ENCODE measurements at places on chromosomes 1 and 21.

DNA sequence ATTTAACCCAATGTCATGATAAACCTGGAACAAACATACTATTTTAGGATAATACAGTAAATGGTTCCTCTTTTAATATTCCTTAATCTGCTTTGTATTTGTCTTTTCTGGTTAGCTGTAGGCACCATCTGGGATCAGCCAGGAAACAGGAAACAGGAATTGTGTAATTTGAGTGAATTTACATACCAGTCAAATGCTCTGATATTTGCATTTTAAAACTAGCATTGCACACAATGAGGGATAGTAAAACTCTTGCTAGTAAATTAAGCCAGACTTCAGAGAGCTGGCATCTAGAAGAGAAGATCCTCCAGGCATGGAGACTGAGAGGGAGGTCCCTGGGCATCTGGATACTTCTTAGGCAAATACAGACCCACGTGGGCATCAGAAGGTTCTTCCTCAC is 103.5 kb downstream of the HMCN1 start:
- DNase-seq, result no peak

DNA sequence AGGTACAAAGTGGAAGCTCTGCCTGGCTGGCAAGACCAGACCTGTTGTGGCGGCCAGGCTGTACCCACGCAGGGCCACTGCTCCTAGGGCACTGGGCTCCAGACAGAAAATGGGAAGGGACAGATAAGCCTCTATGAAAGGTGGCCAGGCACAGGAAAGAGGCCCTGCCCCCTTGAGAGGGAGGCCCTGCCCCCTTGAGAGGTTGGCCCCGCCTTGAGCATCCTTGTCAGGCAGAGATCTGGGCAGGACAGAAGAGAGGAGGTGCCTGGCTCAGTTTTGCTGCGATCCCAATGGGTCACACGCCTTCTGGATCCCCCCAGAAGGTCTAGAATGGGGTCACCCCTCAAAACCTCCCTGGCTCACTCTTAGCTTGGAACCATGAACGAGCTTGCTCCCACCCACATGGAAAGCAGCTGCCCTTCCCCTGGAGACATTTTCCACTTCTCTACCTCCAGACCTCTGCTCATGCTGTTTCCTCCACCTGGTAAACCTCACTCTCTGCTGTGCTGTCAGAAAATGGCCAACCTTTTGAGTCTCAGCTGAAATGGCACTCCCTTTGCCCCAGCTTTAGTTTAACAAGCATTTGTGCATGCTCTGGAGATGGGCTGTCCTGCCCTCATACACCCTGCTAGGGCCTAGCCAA is 17.5 kb upstream of the ECE1 start:
- DNase-seq, result no peak

DNA sequence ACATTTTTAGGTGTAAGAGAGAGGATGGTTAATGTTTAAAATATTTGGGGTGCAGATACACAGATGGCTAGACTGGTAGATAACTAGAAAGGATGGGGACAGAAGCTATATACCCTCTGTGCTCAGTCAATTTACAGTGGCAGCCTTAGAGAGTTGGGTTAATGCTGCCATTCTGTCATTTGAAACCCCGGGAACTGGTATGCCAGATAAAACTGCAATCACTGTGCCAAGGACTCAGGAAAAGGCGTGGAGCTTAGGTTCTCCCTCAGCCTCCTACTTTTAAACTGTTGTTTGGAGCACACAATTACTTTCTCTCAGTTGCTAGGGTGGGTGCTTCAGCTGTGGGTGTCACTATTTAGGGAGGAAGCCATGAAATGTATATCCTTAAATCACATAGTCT is 90.0 kb upstream of the HNRNPU start:
- DNase-seq, result no peak

- DNase-seq, result no peak
Measured at GRCh38 chr1:109539676-109540075, at the start of gene GPR61. TSS of gene GPR61 (plus strand) at chr1:109539872. CDS start at chr1:109543023, 3,151 bp downstream.

DNA sequence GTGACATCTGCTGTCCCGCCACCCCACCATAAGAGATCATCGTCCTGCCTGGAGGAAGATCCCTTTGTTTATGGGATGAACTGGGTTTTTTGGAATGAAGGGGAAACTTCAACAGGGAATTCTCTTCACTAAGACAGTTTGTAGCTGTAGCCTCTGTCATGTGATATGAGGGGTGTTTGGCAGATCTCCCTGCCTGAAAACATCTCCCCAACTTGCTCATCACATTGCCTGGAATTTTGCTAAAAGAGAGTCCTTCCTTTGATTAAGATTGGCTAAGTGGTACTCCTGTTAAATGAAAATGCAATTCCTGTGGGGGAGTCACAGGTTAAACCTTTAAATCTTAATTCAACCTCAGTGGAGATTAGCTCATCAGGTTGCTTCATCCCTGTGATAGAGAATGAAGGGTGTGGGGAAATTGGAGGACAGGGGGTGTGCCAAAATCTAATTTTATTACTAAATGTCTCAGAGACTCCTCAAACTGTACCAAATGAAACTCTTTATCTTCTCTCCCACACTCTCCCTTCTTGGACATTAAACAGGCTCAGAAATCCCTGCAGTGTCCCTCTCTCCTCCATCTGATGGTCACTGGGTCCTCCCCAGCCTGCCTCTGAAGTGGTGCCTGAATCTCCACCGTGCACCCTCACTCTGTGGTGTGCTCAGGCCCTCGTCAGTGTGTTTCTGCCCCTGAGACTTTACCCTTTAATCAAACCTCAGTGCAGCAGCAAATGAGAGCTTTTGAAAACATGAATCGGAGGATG is 54.8 kb downstream of the IER5 start:
- no peak for DNase-seq

DNA sequence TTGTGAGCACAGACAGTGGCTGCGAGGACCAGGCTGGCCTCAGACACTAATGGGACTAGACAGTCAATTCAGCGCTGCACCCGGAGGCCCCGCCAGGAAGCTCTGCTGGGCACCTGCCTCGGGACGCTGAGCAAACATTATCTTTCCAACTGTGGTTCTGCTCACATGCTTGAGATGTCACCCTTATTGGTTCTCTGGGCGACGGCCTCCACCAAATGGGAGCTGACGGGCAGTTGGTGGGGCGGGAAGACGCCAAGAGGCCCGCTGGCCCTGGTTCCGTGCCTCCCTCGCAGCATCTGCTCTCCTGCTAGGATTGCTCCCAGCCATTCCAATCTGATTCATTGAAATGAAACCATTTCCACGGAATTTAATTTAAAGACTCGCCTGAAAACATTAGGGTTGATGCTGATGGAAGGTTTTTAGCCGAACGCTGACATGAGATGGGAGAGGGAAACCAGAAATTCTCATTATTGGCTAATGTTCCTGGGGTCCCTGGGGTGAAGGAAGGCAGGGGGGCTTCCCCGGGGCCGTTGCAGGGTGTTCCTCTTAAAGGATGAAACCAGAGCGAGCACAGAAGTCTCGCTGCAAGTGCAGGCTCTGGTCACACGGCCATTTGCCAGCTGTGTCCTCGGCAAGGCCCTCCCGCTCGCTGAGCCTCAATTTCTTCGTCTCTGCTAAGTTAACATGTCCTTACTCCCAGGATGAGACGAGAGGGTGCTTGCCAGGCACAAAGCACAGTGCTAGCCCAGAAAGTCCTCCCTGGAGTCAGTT is 512.2 kb downstream of the NPHP4 start:
- no peak for DNase-seq

DNA sequence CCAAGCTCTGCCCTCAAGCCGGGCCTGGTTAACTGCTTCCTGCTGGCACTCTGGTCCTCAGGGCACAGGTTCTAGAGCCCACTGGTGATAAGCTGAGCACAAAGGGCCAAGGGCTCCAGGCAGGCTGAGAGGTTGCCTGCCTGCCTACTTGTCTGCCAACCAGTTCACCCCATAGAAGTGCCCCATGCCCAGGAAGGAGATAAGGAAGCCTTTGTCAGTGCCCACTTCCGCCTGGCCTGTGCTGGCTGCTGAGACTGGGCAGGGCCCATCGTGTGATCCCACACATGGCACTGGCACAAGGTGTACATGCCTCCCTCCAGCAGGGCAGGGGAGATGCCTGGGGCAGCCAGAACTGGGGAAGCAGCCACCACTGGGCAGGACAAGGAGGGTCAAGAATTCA is 24.1 kb downstream of the SLC9A1 start:
- DNase-seq, result no peak
